ENCODE measurements at places on chromosomes 7 and 10. TPM values are rescaled to one million over a fixed set of nuclear protein-coding genes. Genes with fewer than 3 reads are reported as not detected.

DNA sequence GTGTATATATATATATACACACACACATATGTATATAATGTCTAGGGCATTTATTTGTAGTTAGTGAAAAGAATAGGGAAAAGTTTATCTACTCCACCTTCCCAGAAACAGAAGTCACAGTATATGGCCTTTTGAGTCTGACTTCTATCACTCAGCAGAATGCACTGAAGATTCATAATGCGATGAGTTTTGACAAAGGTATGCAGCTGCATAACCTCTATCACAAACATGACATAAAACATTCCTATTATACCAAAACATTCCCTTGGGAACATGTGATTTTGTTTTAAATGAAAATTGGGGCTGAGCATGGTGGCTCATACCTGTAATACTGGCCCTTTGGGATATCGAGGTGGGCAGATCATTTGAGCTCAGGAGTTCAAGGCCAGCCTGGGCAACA lies 137.3 kb upstream of the EEPD1 start:
- DNase-seq, result no peak

The EN2 gene
- total RNA-seq, result 0.56 TPM

The TMEM213 gene
- total RNA-seq, result 11.4 TPM

The SPDYE11 gene
- total RNA-seq, result not detected

The CYP2W1 gene
- 17.5 TPM for total RNA-seq

DNA sequence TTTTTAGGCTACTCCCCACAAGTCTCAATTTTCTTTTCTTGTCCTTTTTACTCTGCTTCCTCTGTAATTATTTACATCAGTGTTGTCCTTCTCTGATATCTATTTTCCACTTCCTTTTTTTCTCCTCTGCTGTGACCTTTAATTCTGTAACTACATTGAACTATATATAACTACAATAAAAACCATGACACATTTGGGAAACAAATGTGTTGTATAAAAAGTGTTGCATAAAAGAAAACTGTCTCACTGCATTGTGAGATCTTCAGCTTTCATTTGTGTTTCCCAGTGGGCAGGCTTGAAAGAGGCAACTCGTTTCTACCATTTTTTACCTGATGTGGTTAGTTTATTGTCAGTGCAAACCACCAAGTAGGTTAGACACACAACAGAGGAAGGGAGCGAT lies 483.9 kb upstream of the NRP1 start:
- DNase-seq, result no peak

DNA sequence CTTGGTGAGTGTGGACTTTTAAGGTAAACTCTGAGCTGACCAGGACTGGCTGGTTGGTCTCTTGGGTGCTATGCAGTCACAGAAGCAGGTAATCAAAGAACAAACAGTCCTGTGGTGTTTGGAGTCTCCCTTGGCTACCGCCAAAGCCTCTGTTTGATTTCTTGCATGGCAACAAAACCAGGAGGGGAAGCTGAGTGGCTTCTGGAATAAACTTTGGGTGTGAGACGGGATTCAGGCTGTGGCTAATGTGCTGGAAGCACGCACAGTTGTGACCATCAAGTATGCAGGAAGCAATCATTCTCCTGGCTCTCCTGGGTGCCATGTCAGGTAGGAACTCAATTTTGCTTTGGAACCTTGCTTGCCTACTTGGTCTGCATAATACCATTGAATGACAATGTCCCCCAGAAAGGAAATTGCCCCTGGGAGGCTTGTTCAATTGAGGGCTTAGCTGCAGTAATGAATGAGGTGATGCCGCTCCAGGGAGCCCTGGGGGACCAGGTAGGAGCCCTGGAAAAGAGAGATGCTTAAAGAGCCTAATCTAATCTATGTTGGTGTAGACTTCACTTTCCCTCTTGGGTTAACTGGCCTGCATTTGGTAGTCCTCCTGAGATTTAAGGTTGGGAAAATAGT lies at the start of gene CDHR3:
Gene CDHR3 (plus strand): TSS at position 227 of the 630 bp plus-strand sequence. CDS start 55 bp downstream, at position 282.
- DNase-seq, result no peak

The MKX gene
- total RNA-seq, result 0.25 TPM

The ZC3HAV1L gene
- total RNA-seq, result 22.6 TPM

The MAGI2 gene
- 4.8 TPM for total RNA-seq

The TFPI2 gene
- total RNA-seq, result 1.1 TPM

Measured in suprapubic skin (tissue), 4 donors.